Hepatocyte (in vitro differentiated cells): ENCODE measurements at places on chromosomes 5 and 9.
A peak's percentile ranks its signal among the peaks of the same experiment; 100 is the strongest.

DNA sequence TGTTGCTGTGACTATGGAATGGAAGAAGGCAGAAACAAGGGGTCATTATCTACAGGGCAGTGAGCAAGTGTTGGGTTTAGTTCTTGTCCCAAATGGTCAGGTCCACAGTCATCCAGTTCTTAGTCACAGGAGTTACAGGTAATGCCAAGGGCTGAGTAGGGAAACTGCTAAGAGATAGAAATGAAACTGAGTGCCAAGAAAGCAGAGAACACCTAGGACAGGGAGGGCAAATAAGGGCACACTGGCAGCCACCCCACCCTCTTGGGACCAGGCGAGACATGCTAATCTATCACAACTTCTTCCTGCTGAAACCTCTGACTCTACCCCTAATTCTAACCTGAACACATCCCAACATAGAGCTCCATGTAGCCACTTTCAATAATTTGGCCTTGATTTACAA lies 103.2 kb downstream of the KLF4 start:
- DNase-seq: no peak

GRCh38 chr9:92612292-92612691 lies 57.6 kb downstream of the IPPK start:
- DNase-seq: no peak

DNA sequence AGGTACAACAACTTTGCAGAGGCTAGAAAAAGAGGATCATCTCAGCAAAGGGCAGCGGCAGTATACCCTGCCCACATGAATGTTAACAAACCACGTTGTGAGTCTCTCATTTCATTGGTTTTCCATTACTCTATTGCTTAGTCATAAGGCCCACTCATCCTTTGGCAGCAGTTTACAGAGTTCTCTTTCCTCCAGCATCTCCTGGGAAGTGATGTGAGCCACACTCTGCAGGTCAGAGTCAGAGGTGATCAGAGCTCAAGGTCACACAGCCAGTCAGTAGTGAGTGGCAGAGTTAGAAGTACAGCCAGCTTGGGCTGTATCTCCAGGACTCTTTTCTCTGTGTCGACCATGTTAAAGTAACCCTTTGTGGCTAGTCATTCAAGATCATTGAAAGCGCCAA lies 599.6 kb upstream of the GRAMD2B start:
- DNase-seq: no peak

DNA sequence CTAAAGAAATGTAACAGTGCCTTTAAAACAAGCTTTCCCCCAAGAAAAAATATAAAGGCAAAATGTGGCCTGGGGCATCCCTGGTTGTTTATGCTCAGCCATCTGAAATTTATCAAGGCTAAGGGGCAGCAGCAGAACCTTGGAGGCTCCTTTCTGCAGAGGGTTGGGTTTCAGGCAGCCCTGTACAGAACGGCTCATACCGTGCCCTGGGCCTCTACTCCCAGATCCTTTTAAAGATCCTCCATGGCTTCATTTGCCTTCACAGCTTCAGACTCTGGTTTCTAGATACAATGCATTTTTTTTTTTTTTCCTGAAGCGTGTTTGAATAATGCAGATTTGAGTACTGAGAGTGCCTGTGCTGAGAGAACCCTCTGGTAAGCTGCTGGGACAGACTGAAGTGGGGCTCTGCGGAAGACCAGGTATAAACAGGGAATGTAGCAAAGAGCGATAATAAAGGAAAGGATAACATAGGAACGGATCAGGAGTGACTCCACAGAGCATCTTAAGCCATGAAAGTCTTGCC lies 172.7 kb downstream of the DIRAS2 start:
- DNase-seq: no peak

DNA sequence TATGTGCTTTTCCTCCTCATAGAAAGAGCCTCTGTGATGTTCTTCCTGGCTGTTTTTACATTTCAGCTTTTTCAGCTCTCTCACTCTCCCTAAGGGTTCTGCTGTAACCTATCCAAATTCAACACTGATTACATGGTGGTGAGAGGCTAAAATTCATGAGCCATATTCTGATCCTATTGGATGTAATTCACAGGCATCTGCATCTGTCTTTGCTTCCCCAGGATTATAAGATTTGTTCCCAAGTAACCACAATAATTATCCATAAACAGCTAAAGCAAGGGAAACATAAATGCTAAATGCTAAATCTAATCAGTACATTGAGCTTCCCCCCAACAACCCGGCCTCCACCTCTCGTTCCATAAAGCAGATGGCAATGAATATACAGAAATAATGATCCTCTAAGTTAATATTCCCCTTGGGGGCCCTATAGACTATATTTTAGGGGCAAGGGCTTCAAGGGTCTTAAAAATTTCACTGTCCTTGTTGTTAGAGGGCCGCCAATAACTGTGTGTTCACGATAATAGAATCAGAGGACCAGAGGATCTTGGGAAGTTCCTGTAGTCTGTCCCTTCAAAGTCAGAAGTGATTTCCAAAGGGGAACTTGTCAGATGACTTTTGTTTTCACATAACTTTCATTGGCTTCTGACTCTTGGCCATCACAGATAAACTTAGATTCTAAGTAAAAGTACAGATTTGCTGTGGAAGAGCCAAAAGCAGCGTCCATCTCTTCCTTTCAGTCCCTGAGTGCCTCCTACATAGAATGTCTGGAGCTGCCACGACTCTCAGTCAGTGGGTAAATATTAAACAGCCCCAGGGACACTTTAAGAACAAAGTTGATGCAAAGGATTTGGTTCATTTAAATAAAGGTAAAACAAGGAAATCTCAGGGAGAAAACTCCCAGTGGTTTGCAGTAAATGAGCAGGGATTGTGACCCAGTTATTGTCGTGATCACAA lies 125.6 kb downstream of the ALDH1A1 start:
- peak; percentile 10 for DNase-seq

DNA sequence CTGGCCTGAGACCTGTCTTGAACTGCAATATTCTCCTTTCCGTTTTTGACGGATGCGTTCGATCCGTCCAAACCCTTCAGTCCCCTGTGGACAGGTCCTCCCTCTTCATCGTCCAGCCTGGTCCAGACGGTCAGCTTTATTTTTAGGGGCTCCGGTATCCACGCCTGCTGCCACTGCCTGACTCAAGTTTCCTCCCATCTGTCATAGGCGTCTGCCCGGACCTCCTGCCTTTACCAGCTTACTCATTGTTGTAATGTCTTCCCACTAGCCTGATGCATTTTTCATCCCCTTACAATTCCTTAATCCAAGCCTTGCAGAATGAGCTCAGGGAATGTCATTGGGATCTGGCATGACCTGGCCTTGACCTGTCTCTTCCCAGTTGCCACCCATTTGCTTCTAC lies 145.8 kb downstream of the TENT4A start:
- no peak for DNase-seq

GRCh38 chr5:139919308-139919707 lies 123.7 kb downstream of the PSD2 start:
- DNase-seq: no peak

- DNase-seq: no peak
Measured at GRCh38 chr5:109947667-109948066, 257.9 kb downstream of the MAN2A1 start.

- DNase-seq: no peak
Measured at GRCh38 chr5:53233645-53234405, 124.3 kb upstream of the MOCS2 start.

- DNase-seq: no peak
Measured at GRCh38 chr5:170501931-170502330, 1.9 kb upstream of the KCNIP1 start.

DNA sequence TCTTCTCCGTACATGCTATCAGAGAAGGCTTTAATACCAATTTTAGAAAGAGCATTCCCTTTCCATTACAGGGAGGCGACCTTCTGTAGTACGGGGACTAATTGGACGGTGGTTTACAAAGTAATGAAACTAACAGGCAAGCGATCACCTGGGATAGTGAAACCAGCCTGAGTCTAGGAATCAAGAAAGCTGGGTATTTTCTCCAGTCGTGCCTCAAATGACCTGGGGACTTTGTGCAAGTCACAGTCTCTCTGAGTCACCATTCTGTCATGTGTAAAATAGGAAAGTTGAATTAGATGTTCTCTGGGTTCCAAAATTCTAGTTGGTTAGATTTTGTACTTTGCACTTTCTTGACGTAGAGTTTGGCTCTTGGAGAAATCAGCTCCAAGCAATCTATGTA lies 22.7 kb upstream of the SSBP2 start:
- no peak for DNase-seq

GRCh38 chr5:5688194-5688924 lies 265.9 kb downstream of the ICE1 start:
- DNase-seq: no peak

DNA sequence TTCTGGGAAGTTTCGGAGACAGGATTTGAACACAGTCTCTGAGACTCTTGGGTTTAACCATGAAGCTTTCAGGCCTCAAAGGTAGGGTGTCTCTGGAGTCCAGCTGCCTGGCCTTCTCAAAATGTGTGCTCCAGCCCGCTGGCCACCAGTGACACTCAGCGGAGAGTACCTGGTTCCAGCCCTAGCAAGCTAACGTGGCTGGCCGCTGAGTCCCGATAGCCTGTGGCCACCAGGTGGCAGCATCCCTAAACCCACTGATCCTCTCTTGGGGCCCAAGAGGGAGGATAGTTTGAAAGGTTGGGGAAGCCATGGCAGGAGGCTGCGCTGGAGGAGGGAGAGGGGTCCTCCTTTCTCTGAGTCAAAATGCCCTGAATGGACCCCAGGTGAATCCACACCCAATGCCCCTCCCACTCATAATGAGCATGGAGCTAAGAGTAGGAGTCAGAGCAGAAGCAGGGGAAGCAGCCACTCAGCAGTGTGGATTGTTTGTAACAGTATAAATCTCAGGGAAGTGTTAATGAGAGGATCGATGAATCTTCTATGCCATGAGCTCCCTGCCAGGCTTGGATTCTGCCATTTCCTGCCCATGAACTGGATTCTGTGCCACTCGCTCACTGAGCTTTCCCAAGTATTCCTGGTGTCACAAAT lies 5.4 kb upstream of the TIFAB start:
- DNase-seq: peak; percentile 77

DNA sequence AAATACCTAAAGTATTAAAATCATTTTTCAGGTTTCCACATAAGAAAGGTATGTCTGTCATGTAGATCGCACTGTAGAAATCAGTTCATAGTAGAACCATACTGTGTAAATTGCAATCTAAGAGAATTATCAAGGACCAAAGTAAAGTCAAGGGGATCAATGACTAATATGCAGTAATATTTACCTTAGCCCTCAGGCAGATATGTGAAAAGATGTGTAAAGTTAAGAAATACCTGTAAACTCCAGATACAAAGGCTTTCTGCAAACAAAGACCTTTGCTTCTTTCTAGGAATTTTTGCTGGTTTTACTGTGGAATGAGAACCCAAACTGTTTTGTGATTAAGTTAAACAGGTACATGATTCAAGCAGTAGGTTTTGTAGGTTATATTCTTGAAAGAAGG lies 11.6 kb downstream of the POLK start:
- DNase-seq: no peak

- no peak for DNase-seq
Measured at GRCh38 chr5:90356622-90357021, 52.9 kb downstream of the CETN3 start.

DNA sequence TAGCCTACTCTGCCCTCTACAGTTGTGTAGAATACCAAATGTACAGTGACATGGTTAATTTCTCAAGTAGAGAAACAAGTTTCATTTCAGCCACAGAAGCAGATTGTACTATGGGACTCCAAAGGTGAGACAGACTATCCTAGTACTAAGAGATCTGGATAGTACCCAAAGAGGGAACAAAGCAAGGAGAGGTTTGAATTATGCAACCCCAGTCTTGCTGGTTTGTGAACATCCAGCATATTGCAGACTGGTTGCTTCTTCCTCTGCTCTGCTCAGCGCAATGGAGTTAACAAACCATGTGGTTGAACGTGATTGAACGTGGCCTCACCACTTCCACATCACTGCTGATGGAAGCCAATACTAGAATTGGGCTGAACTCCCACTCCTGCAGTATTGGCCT lies 43.3 kb upstream of the ALDOB start:
- no peak for DNase-seq

GRCh38 chr5:78972654-78973428 lies 12.3 kb downstream of the ARSB start:
- peak; percentile 32 for DNase-seq

DNA sequence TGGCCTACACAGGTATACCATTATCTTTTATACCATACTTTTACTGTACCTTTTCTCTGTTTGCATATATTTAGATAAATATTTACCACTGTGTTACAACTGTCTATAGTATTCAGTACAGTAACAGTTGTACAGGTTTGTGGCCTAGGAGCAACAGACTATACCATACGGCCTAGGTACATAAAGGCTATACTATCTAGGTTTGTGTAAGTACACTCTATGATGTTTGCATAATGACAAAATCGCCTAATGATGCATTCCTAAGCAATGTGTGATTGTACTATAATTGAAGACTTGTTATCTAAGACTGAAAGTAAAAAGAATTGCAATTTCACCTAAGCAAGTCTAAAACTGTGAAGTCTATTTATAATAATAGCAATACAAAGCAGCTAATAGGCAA lies 3.9 kb downstream of the C9orf72 start:
- DNase-seq: peak; percentile 23

- DNase-seq: peak; percentile 24
Measured at GRCh38 chr5:124790301-124790894, 44.0 kb upstream of the ZNF608 start.

GRCh38 chr9:19699756-19700155 lies 89.1 kb downstream of the SLC24A2 start:
- no peak for DNase-seq

DNA sequence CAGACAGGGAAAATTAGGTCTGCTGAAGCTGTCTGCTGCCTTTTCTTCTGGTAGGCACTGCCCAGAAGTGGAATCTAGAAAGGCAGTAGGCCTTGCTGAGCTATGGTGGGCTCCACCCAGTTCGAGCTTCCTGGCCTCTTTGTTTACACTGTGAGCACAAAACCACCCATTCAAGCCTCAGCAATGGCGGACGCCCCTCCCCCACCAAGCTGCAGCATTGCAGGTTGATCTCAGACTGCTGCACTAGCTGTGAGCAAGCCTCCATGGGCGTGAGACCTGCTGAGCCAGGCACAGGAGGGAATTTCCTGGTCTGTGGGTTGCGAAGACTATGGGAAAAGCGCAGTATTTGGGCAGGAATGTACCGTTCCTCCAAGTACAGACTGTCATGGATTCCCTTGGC lies 18.5 kb downstream of the AGTPBP1 start:
- DNase-seq: peak; percentile 45

GRCh38 chr5:40355846-40356245 lies 323.9 kb upstream of the PTGER4 start:
- no peak for DNase-seq

GRCh38 chr5:171445644-171446516 lies 26.4 kb downstream of the FGF18 start:
- no peak for DNase-seq

- peak; percentile 80 for DNase-seq
Measured at GRCh38 chr9:128689820-128690683, 1.0 kb downstream of the SET start.

GRCh38 chr5:150295172-150295634 lies 5.6 kb upstream of the CAMK2A start:
- DNase-seq: peak; percentile 72

DNA sequence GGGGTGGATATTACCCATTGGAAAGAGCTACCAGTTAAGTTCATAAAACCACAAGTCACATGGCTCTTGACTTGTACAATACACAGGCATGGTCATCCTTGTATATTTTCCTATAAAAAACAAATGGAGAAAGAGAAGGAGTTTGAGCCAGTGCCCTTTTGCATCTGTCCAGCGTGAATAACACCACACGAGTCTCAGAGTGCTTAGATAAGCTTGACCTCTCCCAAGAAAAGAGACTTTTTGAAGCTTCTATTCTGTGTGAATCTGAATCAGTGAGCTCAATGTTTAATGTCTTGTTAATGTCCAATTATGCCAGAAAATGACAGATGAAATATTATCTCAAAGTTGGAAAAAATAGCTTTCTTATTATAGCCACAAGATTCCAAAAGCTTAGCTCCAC lies 30.9 kb upstream of the LPAR1 start:
- DNase-seq: no peak
